ENCODE measurements at places on chromosomes 13 and 19.

DNA sequence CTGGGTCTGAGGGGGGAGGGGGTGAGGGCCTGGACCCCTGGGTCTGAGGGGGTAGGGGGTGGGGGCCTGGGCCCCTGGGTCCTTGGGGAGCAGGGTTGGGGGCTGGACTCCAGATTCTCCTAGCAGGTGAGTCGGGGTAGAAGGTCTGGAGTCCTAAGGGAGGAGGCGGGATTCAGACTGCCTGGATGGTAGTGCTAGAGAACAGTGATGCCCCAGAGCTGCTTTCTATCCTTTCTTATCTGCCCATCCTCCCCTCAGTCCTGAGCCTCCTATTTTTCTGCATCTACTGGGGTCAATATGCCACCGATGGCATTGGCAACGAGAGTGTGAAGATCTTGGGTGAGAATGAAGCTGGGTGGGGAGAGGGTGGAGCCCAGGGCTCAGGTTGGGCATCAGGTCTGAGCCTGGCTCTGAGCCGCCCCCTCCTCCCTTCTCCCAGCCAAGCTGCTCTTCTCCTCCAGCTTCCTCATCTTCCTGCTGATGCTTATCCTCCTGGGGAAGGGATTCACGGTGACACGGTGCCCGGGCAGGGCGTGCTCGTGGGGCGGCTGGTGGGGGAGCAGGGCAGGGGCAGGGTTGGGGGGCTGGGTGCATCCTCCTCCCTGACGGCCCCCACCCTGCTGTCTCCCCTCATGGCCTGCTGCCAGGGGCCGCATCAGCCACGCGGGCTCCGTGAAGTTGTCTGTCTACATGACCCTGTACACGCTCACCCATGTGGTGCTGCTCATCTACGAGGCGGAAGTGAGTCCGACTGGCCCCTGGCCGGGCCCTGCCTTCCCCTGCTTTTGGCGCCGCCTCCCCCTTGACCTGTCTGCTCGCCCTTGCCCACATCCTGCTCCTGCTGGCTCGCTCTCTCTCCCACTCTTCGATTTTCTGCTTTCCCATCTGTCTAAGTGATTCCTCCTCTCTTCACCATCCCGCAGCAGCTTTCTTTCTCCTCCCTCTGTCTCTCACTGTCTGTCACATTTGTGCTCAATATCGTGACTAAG is 3.4 kb downstream of the TMEM145 start:
- no peak for DNase-seq

DNA sequence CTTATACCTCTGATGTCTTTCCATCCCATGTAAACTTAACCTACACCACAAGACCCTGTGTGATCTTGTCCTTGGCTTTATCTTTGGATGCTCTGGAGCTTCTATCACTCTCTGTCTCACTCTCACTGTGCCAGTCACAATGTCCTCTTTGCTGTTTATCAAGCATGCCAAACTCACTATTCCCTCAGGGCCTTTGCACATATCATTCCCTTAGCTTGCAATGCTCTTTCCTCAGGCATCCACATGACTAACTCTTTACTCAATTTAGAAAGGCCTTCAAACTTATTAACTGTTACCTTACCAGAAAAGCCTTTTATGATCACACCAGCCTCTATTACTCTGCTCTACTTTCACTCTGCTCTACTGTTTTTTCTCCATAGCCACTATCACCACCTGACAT is 354.1 kb downstream of the RFC3 start:
- DNase-seq = no peak

DNA sequence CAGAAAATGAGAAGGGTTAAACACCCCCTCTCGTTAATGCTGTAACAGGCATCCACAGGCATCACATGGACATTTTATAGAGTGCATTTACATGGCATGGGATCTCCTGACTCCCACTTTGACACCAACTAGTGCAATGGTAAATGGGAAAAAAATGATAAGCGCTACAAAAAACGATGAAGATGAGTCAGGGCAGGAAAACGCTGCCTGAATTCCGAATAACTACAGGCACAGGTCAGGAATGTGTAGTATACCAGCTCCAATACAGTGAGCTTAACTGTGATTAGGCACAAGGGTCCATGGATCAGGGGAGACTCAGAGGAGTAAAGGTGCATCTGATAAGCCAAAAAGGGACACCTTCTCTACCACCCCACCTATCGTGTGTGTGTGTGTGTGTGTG is 223.6 kb downstream of the FOXO1 start:
- DNase-seq = no peak

DNA sequence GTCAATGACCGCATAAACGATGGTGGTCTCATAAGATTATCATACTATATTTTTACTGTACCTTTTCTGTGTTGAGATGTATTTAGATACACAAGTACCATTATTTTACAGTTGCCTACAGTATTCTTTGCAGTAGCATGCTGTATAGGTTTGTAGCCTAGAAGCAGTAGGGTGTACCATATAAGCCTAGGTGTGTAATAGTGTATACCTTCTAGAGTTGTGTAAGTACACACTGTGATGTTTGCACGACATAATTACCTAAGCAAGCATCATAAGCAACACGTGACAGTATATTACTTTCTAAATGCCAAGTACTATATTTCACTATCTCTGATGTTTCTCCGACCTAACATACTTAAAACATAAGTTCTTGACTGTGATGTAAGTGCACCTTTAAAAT is 2.7 kb downstream of the LPAR6 start:
- no peak for DNase-seq

DNA sequence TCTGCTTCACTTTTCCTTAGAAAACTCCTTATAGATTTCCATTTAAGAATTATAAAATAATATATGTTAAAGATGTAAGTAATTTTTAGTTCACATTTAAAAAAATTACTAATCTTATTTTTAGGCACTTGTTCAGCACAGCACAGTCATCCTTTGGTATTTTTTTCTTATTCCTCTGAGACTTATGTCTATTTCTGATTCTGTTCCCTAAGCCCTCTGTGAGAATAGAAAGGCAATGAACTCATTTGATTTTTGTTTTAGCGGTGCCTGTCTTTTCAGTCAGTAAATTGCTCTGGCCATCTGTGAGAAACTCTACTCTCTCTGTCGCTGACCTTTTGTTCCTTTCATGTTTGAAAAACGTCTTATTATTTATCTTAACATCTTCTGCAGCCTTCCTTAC is 168.1 kb downstream of the PCDH17 start:
- DNase-seq = no peak

Data from smooth muscle cell of the brain vasculature (primary cell).